ENCODE measurements at places on chromosomes 4 and X.

GRCh38 chrX:17527135-17527701 lies 152.2 kb downstream of the NHS start:
- no peak overlapping the region for H3K4me3 ChIP-seq
- DNase-seq = no peak
- peaks cover 3% of the 10 kb centered on the region for H3K4me1 ChIP-seq

GRCh38 chr4:2194496-2194895 lies 47.4 kb downstream of the HAUS3 start:
- no peaks in the 10 kb centered on the region for H3K4me1 ChIP-seq
- H3K36me3 ChIP-seq = no peaks in the 10 kb centered on the region
- no peak for DNase-seq
- H3K4me3 ChIP-seq = no peak overlapping the region

DNA sequence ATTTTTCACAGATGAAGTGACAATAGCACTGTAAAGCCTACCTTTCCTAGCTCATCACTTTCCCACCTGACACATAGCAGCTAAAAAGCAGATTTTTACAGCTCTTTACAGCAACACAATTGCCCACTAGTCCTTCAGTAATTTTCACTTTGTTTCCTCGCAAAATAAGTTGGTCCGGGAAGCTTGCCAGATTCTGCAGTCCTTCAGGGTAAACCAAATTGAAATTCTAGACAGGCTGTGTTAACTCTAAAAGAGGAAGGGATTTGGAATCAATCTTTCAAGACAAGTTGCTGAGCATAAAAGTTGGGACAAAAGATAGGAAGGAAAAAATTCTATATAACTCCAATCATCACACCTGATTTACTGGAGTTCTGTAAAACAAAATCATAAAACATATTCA lies 8.7 kb downstream of the C1QTNF7 start:
- H3K36me3 ChIP-seq = no peaks in the 10 kb centered on the region
- DNase-seq = no peak
- H3K4me3 ChIP-seq = no peak overlapping the region
- no peak overlapping the region for H3K27ac ChIP-seq

DNA sequence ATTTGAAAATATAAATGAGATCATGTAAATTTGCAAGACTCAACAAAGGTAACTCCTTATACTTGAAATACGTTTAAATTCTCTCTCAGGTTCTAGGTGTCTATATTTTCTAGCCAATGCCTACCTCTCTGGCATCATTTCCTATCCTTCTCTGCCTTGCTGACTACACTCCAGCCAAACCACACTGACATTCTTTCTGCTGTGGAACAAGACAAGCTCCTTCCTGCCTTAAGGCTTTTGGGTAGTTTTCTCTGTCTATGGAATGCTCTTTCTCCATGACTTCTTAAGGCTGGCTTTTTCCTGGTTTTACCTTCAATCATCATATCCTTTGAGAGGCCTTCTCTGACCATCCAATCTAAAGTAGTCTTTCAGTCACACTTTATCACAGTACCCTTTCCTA lies 201.0 kb downstream of the SPRY1 start:
- H3K4me3 ChIP-seq = no peak overlapping the region

- no peak overlapping the region for H3K4me3 ChIP-seq
- H3K27me3 ChIP-seq = no peaks in the 10 kb centered on the region
Observed at GRCh38 chrX:155544881-155545280, 67.9 kb downstream of the TMLHE start.

- DNase-seq = no peak
- no peaks in the 10 kb centered on the region for H3K36me3 ChIP-seq
- no peaks in the 10 kb centered on the region for H3K4me1 ChIP-seq
- H3K27me3 ChIP-seq = no peaks in the 10 kb centered on the region
Observed at GRCh38 chr4:174764105-174764729, 64.8 kb downstream of the GLRA3 start.

- H3K27me3 ChIP-seq = no peaks in the 10 kb centered on the region
- no peak overlapping the region for H3K27ac ChIP-seq
- no peak for DNase-seq
- H3K4me3 ChIP-seq = no peak overlapping the region
Observed at GRCh38 chr4:127309369-127310102, 323.2 kb upstream of the INTU start.

DNA sequence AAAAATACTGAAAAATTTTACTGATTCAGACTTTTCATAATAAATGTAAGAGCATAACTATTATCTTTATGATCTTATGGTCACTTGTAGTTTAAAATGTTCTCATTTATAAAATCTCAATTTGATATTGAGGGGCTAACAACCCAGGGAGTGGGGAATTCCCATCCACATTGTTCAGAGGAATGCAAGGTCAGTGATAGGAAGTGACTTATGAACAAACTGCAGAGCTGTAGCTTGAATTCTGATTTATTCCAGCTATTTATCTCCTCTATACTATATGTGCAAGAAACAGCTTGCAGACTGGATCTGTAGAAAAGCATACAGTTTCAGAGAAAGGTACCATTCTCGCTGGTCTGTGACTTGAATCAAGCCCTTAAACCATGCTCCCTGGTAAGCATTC lies 61.6 kb downstream of the SEC24D start:
- no peak for DNase-seq
- no peak overlapping the region for H3K27ac ChIP-seq
- H3K36me3 ChIP-seq = peaks cover 5% of the 10 kb centered on the region
- H3K4me3 ChIP-seq = no peak overlapping the region
- H3K4me1 ChIP-seq = peaks cover 4% of the 10 kb centered on the region

- no peaks in the 10 kb centered on the region for H3K27me3 ChIP-seq
- DNase-seq = no peak
- H3K27ac ChIP-seq = no peak overlapping the region
- H3K4me1 ChIP-seq = no peaks in the 10 kb centered on the region
- H3K36me3 ChIP-seq = no peaks in the 10 kb centered on the region
Observed at GRCh38 chrX:111168314-111168713, 72.3 kb downstream of the PAK3 start.

GRCh38 chr4:104969394-104970082 lies 177.1 kb upstream of the TET2 start:
- no peaks in the 10 kb centered on the region for H3K4me1 ChIP-seq
- no peaks in the 10 kb centered on the region for H3K36me3 ChIP-seq
- no peaks in the 10 kb centered on the region for H3K27me3 ChIP-seq
- no peak overlapping the region for H3K4me3 ChIP-seq
- DNase-seq = no peak

DNA sequence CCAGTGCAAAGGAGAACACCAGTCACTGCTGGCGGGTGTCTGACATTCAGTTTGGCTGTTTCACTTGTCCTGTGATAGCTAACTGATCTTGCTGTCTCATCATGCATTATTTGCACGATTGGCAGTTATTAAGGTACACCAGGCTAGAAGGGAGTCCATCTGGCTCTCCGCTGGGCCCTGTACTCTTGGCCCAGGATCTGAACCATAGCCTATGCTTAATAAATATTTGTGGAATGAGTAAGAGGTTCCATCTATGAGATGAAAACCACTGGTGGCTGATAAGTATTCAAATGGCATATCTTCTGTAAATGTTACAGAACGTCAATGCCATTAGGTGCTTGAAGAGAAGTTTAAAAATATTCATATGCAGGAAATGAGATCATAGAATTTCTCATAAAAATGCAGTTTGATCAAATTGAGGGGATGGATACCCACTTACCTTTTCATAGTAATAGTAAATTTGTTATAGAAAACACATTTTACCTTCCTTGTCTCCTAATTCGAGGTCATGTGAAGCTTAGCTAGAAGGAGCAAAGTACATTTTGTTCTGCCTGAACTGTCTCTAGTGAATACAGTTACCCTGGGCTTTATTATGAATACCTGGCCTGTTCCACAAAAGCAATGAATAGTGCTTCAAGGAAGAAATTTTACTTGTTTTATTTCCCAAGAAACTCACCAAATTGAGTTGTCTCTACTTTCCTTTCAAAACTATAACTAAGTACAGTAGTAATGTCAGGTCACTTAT lies 213.5 kb downstream of the CBR4 start:
- no peaks in the 10 kb centered on the region for H3K27me3 ChIP-seq
- no peak for DNase-seq
- no peak overlapping the region for H3K4me3 ChIP-seq
- no peaks in the 10 kb centered on the region for H3K36me3 ChIP-seq
- H3K4me1 ChIP-seq = no peaks in the 10 kb centered on the region
- H3K27ac ChIP-seq = no peak overlapping the region

- peaks cover 7% of the 10 kb centered on the region for H3K4me1 ChIP-seq
- no peak for DNase-seq
- no peaks in the 10 kb centered on the region for H3K27me3 ChIP-seq
Observed at GRCh38 chr4:6122496-6122895, 77.9 kb downstream of the JAKMIP1 start.

- no peak overlapping the region for H3K27ac ChIP-seq
- no peak overlapping the region for H3K4me3 ChIP-seq
- H3K4me1 ChIP-seq = no peaks in the 10 kb centered on the region
- H3K36me3 ChIP-seq = no peaks in the 10 kb centered on the region
- H3K27me3 ChIP-seq = no peaks in the 10 kb centered on the region
Observed at GRCh38 chr4:61204353-61205060, 4.4 kb downstream of the ADGRL3 start.

GRCh38 chrX:81377329-81377728 lies 175.4 kb downstream of the SH3BGRL start:
- no peaks in the 10 kb centered on the region for H3K36me3 ChIP-seq
- DNase-seq = no peak
- no peak overlapping the region for H3K27ac ChIP-seq
- no peaks in the 10 kb centered on the region for H3K4me1 ChIP-seq

GRCh38 chr4:161132715-161133425 lies 1030.9 kb downstream of the FSTL5 start:
- no peak overlapping the region for H3K27ac ChIP-seq
- no peaks in the 10 kb centered on the region for H3K27me3 ChIP-seq
- no peak for DNase-seq
- H3K4me3 ChIP-seq = no peak overlapping the region
- no peaks in the 10 kb centered on the region for H3K36me3 ChIP-seq

GRCh38 chr4:8077181-8078108 lies 81.2 kb downstream of the ABLIM2 start:
- H3K36me3 ChIP-seq = no peaks in the 10 kb centered on the region
- H3K27ac ChIP-seq = no peak overlapping the region
- no peaks in the 10 kb centered on the region for H3K27me3 ChIP-seq

- peaks cover 4% of the 10 kb centered on the region for H3K4me1 ChIP-seq
- no peaks in the 10 kb centered on the region for H3K36me3 ChIP-seq
- no peak overlapping the region for H3K27ac ChIP-seq
Observed at GRCh38 chr4:182492423-182492822, 249.2 kb downstream of the TENM3 start.

GRCh38 chr4:139337612-139338011 lies 35.3 kb upstream of the NDUFC1 start:
- no peak overlapping the region for H3K4me3 ChIP-seq
- no peaks in the 10 kb centered on the region for H3K4me1 ChIP-seq
- H3K36me3 ChIP-seq = peaks cover 16% of the 10 kb centered on the region
- DNase-seq = no peak

GRCh38 chr4:26281881-26282280 lies 38.9 kb upstream of the RBPJ start:
- no peak overlapping the region for H3K27ac ChIP-seq
- no peak overlapping the region for H3K4me3 ChIP-seq
- no peaks in the 10 kb centered on the region for H3K4me1 ChIP-seq

GRCh38 chr4:167831855-167832254 lies 260.5 kb upstream of the ANXA10 start:
- H3K4me1 ChIP-seq = no peaks in the 10 kb centered on the region
- H3K27ac ChIP-seq = no peak overlapping the region
- H3K4me3 ChIP-seq = no peak overlapping the region
- DNase-seq = no peak
- no peaks in the 10 kb centered on the region for H3K36me3 ChIP-seq

DNA sequence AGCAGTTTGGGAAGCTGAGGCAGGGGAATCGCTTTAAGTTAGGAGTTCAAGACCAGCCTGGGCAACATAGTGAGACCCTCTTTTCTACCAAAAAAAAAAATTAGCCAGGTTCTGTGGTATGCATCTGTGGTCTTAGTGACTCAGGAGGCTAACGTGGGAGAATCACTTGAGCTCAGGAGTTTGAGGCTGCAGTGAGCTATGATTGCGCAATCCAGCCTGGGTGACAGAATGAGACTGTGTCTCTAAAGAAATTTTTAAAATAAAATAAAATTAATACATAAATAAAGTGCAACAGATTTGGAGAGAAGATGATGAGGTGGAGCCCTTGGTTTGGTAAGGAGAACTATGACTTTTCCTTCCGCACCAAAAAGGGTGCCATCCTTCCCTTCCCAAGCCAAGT lies 436.9 kb downstream of the NLGN4X start:
- no peak overlapping the region for H3K27ac ChIP-seq
- no peaks in the 10 kb centered on the region for H3K27me3 ChIP-seq
- no peak overlapping the region for H3K4me3 ChIP-seq
- DNase-seq = no peak
- H3K4me1 ChIP-seq = no peaks in the 10 kb centered on the region

GRCh38 chr4:184250795-184251669 lies 33.4 kb upstream of the ENPP6 start:
- no peaks in the 10 kb centered on the region for H3K27me3 ChIP-seq
- H3K4me1 ChIP-seq = no peaks in the 10 kb centered on the region
- H3K4me3 ChIP-seq = no peak overlapping the region
- no peak overlapping the region for H3K27ac ChIP-seq
- H3K36me3 ChIP-seq = no peaks in the 10 kb centered on the region

DNA sequence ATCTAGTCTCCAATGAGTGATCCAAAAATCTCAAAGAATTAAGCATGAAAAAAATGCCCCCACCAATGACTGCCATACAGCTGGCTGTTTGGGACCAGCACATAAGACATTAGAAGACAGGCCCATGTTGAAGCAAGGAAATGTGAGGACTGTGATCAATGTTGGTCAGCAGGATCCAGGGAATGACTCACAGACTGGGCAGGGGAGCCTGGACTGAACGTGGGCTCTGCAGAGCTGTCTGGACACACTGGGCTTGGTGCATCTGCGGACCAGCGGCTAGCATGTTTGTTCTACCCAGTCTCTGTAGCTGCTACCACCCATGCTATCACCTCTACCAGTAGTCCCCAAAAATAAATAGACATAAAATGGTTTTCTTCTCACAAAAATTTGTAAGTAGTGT lies 108.6 kb downstream of the PALLD start:
- H3K27ac ChIP-seq = no peak overlapping the region
- no peaks in the 10 kb centered on the region for H3K36me3 ChIP-seq
- H3K27me3 ChIP-seq = no peaks in the 10 kb centered on the region
- peaks cover 5% of the 10 kb centered on the region for H3K4me1 ChIP-seq
- no peak overlapping the region for H3K4me3 ChIP-seq
- no peak for DNase-seq

GRCh38 chr4:102734591-102735385 lies 26.0 kb downstream of the MANBA start:
- H3K27ac ChIP-seq = no peak overlapping the region
- peaks cover 2% of the 10 kb centered on the region for H3K36me3 ChIP-seq
- no peaks in the 10 kb centered on the region for H3K4me1 ChIP-seq
- no peak overlapping the region for H3K4me3 ChIP-seq

GRCh38 chr4:73139991-73140390 lies 70.5 kb upstream of the COX18 start:
- H3K36me3 ChIP-seq = peaks cover 37% of the 10 kb centered on the region
- DNase-seq = no peak
- H3K4me3 ChIP-seq = no peak overlapping the region
- no peak overlapping the region for H3K27ac ChIP-seq
